ENCODE measurements at places on chromosomes 2 and 18.

DNA sequence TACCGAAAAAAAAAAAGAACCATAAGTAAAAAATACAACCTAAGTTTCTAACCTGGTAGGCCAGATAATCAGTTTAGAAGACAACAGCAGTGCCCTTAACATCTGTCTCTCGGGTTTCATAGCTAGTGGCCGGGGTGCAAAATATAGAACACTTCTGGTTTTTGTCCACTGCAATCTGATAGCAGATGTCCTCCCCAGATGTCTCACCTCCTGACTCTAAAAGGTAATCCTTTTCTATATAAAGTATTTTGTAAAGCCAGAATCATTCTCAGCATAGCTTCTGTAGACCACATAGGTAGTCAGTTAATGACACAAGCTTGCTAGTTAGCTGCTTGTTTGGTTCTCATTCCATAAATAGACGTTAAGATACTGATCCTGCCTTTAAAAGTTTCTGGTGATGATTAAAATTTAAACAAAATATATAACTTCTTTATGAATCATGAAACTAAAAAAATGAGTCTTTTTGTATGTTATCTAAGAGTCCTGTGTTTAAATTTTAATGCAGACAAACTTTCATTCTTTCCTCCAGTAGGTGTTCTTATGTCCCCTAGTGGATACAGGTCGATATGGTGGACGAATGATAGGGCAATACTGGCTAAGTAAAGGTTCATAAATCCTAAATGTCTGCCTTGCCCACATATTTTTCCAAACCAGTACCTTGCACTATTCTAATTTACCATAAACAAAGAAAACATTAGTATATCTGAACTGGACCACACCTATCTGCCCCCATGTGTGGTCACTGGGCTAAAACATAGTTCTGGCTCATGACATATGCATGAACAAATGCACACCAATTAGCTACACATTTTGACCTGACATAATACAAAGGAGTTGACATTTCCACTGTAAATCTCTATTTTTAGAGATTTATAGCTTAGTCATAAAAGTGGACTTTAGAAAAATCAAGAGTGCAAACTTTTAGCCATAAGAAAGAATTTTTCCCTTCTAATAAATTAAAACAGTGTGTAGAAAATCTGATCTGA, 171.0 kb downstream of the SRBD1 start:
- DNase-seq, result no peak

GRCh38 chr2:127818794-127819425, 7.9 kb upstream of the WDR33 start:
- DNase-seq, result no peak

DNA sequence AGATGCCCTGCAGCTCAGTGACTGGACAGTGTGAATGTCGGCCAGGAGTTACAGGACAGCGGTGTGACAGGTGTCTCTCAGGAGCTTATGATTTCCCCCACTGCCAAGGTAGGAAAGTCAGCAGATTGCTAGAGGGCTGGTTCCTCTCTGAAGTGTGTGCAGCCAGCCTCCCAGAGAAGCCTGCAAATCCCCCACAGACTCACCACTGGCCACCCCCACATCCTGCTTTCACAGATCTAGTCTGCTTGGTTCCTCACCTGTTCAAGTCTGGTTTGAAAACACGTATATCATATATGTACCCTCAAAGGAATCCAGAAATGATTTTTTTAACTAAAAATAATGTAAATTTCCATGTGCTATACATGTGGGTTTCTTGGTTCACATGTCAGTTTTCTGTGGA, 121.1 kb downstream of the LAMA3 start:
- DNase-seq, result no peak

DNA sequence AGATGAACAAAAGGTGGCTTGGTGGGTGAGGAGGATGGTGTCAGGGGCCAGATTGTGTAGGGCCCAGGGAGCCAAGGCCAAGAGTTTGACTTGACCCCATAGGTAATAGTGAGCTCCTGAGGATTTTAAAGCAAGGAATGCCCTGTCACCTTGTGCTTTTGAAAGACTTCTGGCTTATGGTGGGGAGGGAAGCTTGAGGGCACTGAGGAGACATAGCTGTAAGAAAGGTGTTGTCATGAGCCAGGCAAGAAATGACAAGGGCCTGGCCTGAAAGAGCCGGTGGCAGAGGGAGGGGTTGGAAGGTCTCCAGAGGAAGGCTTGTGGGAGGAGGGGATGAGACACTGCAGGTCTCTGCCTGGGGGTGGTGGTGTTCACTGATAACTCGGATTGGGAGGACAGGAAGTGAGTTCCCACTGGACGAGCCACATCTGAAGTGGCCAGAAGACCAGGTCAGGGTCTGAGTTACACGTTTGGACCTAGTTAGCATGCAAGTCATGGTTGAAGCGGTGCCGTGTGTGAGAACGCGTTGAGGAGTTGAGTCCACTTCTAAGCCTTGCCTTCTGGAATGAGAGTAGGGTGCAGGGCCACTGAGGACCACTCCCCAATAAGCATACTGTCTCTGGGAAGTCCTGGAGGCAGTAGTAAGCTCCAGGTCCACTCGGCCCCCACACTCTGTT, 64.3 kb downstream of the TET3 start:
- no peak for DNase-seq

DNA sequence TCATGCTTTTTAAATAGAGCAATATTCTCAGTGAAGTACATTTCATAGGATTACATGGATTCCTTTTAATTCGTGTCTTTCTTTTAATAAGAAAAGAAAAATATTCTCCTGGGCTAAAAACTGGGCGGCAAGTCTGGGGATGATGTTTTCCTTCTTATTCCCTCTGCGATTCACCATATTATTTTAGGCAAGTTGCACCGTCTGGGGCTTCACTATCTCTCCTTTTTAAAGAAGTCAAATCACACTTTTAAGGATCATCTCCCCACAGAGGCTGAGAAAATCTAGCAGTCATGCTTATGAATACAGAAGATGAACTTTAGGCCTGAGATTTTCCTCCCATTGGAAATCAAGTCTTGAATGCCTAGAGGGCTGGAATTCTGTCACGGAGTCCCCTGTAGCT, 104.1 kb downstream of the COPS8 start:
- DNase-seq, result no peak

DNA sequence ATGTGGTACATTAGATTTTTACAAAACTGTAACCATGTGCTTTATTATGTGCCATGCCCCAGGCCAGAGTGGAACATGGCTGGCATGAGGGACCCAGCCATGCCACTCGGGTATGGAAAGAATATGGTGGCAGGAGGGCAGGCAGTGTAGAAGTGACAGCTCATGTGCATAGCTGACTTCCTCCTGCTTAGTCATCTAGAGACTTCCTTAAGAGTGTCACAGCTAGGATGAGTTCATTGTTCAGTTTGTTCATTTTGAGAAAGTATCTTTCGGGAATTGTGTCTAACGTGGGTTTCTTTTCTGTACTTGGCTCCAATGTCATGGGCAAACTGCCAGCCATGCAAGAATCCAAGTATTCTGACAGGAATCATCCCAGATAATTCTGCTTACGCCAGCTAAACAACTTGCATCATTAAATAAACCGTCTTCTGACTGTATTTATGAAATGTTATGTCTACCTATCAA, 94.3 kb upstream of the ITGB6 start:
- no peak for DNase-seq

DNA sequence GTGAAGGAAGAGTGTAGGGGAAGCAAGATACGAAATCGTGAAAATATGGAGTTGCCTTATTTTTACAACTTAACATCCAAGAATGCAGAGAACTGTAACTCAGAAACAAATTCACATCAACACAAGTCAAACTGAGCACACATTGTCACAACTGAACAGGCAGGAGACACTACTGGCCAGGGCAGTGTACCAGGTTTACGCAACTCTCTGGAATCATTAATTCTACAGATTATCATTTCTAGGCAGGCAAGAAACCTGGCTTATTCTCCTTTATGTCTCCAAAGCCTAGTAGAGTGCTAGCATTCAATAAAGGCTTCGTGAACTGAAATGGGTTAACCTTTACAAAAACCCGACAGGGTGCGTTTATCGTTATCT, 584 bp downstream of the COA5 start:
- no peak for DNase-seq

DNA sequence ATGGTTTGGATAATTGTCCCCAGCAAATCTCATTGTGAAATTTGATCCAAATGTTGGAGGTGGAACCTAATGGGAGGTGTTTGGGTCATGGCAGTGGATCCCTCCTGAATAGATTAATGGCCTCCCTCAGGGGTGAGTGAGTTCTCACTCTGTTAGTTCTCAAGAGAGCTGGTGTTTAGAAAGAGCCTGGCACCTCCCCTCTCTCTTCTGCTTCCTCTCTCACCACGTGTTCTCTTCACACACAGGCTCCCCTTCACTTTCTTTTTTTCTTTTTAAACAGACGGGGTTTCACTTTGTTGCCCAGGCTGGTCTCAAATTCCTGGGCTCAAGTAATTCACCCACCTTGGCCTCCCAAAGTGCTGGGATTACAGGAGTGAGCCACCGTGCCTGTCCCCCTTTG, 111.6 kb upstream of the LTBP1 start:
- no peak for DNase-seq
